Spleen (tissue), 13 donors: ENCODE measurements at places on chromosomes 3 and 15. TPM values are rescaled to one million over a fixed set of nuclear protein-coding genes. Genes with fewer than 3 reads are reported as not detected.

The CPNE4 gene
- polyA plus RNA-seq: 0.32 TPM

The SRPRB gene
- 17.8 TPM for polyA plus RNA-seq

The IL17RB gene
- polyA plus RNA-seq: 0.26 TPM

The PRR20G gene
- polyA plus RNA-seq: not detected

The GOLGA8T gene
- 0.19 TPM for polyA plus RNA-seq

The PLIN1 gene
- polyA plus RNA-seq: 1.0 TPM

The ONECUT1 gene
- not detected for polyA plus RNA-seq

The ZNF80 gene
- polyA plus RNA-seq: 0.14 TPM

The TIMP4 gene
- polyA plus RNA-seq: 2.4 TPM
